Adrenal gland (tissue), 19 donors: ENCODE measurements at places on chromosomes 12 and 14. TPM values are rescaled to one million over a fixed set of nuclear protein-coding genes. Genes with fewer than 3 reads are reported as not detected.
A peak's percentile ranks its signal among the peaks of the same experiment; 100 is the strongest.

The BCL7A gene
- total RNA-seq = 7.4 TPM

The CRACR2A gene
- total RNA-seq = 2.0 TPM

- DNase-seq = peak; percentile 73
Measured at GRCh38 chr12:14417715-14418114, 52.2 kb downstream of the ATF7IP start.

DNA sequence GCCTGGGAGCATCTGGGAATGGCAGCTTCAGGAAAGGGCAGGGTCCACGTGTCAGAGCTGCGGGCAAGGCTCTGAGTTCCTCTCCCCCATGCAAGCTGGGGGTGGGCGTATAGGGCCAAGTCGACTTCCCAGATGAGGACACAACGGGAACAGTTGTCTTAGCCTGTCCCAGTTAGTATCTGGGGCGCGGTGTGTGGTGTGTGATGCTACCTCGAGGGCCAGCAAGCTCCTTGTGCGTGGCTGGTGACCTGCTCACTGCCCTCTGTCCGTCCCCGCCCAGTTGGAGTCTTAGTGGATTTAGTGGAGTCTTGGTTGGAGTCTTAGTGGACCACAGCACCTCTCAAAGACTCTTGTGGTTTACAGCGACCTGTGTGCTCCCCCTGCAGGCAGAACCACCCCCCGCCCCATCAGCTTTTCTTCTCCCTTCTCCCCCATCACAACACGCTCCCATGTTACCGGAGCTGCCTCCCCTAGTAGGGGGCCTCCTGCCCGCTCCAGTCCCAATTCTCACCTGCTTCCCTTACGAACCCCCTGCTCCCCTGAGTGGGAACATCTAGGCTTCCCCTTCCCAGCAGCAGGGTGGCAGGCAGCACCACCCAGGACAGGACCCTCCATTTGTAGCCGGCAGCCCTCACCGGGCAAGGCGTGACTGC lies 8.7 kb downstream of the ASPG start:
- no peak for DNase-seq

DNA sequence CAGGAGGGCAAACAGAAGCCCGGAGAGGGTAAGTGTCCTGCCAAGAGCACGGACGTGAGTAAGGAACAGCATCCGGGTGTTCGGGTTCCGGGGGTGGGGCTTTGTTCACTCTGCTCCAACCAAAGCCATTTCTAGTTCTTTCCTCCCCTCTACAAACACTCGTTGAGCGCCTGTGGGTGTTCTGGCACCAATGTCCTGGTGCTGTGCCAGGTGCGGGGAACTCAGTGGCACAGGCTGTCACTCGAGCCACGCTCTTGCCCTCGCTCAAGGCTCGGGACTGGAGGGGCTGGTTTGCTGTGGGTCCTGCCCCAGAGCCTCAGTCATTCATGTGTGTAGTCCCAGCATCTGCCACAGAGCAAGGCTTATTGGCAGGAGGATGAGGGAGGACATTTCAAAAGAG lies 157.5 kb downstream of the CALM1 start:
- DNase-seq = no peak

The MYL2 gene
- 0.58 TPM for total RNA-seq

DNA sequence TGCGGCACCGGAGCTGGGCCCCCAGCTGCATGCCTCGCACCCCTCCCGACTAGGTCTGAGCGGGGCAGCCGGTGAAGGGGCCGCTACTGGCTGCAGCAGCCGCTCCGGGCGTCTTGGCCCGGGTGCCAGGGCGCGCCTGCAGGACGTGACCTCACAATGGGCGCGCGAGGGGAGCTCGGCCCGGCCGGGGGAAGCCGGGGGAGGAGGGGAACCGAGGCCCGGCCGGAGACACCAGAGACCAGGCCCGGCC lies 353 bp downstream of the BAG5 start:
- peak; percentile 63 for DNase-seq

DNA sequence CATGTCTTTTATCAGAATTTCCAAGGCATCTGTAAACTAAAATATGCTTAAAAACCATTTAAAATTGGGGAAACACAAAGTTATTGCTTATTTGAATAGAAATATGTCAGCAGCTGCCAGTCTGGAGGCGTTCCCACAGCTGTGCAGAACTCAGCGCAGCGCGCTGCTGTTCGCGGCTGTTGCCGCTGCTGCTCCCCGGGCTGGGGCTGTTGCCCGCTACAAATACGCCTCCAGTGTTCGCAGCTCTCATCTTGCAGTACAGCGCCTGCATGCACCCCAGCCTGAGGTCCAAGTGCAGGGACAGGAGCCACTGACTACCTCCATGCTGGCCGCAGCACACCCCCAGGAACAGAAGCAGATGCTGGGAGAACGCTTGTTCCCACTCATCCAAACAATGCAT lies 216.2 kb downstream of the SLC16A7 start:
- DNase-seq = no peak

DNA sequence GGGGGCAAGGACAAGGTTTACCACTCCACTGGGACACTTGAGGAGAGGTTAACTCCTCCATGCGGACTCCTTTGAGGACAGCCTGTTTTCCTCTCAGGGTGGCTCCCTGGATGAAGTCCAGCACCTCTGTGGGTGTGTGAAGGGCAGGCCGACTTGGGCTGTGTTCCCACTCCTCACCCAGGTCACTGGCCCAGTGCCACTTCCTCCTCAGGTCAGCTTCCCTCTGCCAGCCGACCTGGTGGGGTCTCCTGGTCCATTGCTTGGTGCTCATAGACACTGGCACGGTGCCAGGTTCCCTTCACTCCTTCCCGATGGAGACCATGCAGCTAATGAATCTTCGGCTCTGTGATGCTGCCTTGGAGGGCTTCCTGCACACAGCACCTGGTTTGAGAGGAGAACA lies 146.4 kb upstream of the RTL1 start:
- DNase-seq = no peak

DNA sequence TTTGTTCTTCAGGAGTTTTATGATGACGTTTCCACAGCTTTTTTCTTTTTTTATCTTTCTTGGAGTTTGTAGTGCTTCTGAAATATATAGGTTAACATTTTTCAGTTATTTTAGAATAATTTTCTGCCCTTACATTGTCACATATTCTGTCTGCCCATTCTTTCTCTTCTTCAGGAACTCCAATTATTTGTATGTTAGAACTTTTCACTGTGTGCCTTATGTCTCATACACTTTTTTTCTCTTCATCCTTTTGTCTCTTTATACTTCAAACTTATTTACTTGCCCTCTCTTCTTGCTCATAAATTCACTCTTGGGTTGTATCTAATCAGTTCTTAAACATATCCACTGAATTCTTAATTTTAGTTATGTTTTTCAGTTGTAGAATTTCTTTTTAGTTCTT lies 105.3 kb downstream of the ARID2 start:
- no peak for DNase-seq

- DNase-seq = no peak
Measured at GRCh38 chr12:40032433-40033241, 73.2 kb downstream of the SLC2A13 start.

GRCh38 chr14:101010835-101011234 lies 107.3 kb upstream of the RTL1 start:
- DNase-seq = no peak

GRCh38 chr12:33472299-33472698 lies 32.7 kb upstream of the SYT10 start:
- DNase-seq = no peak

DNA sequence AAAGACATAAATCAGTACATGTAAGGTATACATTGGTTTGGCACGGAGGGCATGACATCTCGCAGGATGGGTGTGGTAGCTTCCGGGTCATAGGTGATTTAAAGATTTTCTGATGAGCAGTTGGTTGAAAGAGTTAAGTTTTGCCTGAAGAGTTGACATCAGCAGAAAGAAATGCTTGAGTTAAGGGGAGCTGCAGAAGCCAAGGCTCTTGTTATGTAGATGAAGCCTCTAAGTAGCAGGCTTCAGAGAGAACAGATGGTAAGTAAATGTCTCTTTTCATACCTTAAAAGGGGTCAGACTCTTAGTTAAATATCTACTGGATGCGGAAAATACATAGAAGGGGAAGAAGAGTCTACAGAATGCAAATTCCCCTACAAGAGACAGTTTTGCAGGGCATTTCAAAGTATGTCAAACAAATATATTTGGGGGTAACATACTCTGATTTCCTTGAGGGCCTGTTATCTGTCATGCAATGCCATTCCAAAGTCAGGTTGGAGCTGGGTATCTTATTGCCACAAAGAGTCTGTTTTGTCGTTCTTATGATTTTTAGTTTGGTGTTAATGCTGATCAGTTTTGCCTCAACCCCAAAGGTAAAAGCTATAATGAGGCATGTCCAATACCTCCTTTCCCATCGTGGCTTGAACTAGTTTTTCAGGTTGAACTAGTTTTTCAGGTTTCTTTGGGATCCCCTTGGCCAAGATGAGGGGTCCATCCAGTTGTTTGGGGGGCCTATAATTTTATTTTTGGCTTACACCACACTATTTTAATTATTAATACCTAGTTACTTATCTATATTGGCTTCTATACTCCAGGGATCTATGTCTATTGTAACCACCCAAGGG lies 67.0 kb downstream of the PTHLH start:
- no peak for DNase-seq

DNA sequence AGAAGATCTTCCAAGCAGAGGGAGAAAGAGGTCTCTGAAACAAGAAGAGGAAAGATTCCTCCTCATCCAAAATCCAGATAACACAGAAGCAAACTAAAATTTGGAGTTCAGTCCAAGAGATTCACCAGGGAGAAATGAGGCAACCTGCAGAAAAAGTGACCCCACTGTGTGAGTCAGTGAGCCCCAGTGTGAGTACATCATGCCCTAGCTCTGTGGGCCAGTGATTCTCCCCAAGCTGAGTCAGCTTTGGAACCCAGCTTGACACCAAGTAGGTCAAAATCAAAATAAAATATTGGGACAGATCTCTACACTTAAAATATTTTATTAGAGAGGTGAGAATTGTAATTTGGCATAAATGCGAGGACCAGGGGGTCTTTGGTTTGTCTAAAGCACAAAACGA lies 17.2 kb downstream of the CLEC2B start:
- no peak for DNase-seq

GRCh38 chr12:77042833-77043232 lies 22.5 kb downstream of the E2F7 start:
- no peak for DNase-seq

DNA sequence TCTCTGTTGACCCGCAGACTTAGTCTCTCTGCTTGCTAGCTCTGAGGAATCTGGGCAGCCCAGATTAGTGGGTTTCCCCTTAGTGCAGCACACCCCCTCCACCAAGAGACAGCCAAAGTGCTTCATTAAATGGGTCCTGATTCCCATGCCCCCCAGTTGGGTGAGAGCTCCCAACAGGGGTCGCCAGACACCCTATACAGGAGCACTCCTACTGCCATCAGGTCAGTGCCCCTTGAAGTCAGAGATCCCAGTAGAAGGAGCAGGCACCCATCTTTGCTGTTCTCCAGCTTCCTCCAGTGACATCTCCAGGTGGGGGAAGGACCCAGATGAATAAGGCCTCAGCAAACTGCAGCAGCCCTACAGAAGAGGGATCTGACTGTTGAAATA lies 36.7 kb upstream of the C14orf132 start:
- no peak for DNase-seq

GRCh38 chr12:131041968-131042833 lies 88.5 kb downstream of the ADGRD1 start:
- no peak for DNase-seq

The TMEM179 gene
- total RNA-seq = 13.2 TPM

The WNT1 gene
- not detected for total RNA-seq

- no peak for DNase-seq
Measured at GRCh38 chr14:99681101-99681831, 2.8 kb upstream of the CYP46A1 start.

The SLC5A8 gene
- total RNA-seq = 3.3 TPM

GRCh38 chr14:54083549-54084239 lies 127.1 kb upstream of the BMP4 start:
- no peak for DNase-seq

The CLEC4C gene
- not detected for total RNA-seq
